ENCODE measurements at places on chromosomes 1 and 21.

GRCh38 chr21:42000908-42001307, 9.3 kb downstream of the ZBTB21 start:
- no peak for DNase-seq

- no peak for DNase-seq
These were observed 90.2 kb downstream of the SPSB1 start for GRCh38 chr1:9382643-9383491.

GRCh38 chr21:34544032-34544496, 32.1 kb upstream of the KCNE1 start:
- no peak for DNase-seq

DNA sequence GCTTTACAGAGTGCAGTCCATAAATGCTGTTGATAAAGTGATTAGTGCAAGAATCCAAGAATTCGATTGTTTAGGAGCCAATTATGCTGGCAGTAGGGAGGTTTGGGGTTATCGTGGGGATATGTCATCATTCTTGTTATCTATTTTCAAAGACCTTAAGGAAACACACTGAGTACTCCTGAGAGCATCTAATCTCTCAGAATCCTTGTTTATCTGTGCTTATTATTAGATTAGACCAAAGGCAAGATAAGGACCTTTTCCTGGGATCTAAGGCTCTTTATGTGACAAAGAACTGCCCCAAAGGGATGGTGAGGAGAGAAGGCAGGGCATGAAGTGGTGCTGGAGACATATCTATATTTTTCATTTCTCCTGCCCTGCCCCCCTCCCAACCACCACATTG, 139.1 kb downstream of the TSEN15 start:
- DNase-seq: no peak

DNA sequence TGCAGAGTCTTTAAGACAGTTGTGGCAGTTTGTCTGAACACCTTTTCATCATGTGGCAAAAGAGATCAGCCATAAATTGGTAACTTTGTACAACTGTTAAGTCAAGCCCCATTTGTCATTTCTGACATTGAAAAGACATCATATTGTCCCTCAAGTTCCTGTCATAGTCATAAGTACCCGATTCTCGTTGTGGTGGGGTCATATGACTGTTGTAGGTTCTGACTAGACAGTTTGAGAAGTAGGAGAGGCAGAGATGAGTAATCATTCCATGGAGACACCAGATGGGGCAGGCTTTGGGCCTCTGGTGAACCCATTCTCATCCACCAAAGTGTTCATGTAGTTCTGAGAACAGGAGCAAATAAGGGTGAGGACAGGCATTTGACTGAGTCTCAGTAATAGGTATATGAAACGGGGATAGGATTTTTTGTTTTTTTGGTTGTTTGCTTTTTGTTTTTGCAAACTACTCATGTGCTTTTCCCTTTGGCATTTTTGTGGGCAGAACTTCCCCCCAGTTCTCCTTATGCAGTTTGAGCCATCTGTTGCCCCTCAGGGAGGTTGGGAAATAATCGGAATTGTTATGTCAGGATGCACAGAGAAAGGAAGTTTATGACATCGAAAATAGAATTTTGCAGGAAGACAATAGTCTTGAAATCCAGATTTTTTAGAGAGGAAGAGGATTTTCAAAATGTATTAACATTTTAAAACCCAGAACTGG, 86.9 kb upstream of the KCNE2 start:
- no peak for DNase-seq

- DNase-seq: no peak
These were observed 5.4 kb upstream of the SIM2 start for GRCh38 chr21:36693489-36694030.

DNA sequence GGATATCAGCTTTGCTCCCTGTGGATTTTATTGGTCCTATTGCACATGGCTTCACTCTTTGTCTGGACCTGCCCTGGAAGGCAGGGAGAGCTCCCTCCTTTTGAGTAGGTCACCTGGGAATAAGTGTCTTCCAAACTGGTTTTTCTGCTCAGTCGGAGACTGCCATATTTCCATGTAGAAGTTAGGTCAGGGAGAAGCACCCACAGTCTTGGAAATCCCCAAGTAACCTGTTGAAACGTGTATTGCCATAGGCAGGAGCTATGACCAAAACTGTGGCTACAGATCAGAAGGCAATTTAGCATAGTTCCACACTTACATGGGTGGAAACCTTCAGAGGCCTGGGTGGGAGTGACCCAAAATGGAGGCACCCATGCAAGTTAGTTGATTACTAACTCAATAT, 3.5 kb upstream of the GNG12 start:
- no peak for DNase-seq

GRCh38 chr1:94542088-94542870, 720 bp upstream of the F3 start:
- no peak for DNase-seq

DNA sequence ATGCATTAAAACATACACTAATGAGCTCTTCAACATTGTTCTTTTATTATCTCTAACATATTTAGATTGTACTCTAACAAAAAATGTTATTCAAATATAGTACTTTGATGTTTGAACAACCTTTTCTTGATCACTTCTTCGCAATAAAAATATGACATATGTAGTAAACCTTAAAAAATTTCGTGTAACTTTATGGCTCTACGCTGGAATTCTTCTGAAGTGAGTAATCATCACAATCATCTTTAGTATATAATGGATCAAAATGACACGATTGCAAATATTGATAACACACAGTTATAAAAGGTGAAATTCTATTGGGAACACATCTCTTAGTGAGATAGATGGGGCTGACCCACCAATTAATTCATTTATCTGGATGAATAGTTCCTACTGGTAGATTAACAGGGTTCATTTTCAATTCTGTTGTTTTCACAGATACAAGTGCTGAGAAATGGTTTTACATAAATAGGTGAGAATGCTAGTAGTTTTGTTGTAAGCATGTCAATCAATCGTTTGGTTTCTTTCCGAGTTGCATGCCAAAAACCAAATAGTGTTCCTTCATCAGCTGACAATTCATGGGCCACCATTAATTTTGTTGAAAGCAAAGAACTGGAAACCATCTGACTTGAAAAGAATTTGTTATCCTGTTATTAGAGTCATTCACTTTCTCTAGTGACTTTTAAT, 1.5 kb upstream of the ZMPSTE24 start:
- DNase-seq: no peak

- no peak for DNase-seq
These were observed 55.4 kb upstream of the TTC39A start for GRCh38 chr1:51385776-51386175.

GRCh38 chr1:232328486-232329102, 301.3 kb downstream of the SIPA1L2 start:
- DNase-seq: no peak

- no peak for DNase-seq
These were observed 21.3 kb downstream of the DUSP10 start for GRCh38 chr1:221720545-221720944.

DNA sequence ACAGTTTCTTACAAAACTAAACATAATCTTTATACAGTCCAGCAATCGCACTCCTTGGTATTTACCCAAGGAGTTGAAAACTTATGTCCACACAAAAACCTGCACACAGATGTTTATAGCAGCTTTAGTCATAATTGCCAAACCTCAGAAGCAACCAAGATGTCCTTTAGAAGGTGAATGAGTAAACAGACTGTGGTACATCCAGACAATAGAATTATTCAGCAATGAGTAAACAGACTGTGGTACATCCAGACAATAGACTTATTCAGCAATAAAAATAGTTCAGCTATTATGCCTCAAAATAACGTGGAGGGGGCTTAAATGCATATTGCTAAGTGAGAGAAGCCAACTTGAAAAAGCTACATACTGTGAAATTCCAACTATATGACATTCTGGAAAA, 87.0 kb upstream of the GALNT2 start:
- DNase-seq: peak; percentile 12

DNA sequence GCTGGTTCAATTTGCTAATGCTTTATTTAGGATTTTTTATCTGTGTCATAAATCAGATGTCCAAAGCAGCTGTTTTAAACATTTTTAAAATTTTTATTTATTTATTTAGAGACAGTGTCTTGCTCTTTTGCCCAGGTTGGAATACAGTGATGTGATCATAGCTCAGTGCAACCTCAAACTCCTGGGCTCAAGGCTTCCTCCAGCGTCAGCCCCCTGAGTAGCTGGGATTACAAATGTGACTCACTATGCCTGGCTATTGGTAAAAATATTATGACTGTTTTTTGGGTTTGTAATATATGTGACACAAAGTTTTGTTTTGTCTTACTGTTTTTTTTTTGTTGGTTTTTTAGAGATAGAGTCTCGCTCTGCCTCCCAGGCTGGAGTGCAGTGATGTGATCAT, 11.8 kb downstream of the ZBED6 start:
- DNase-seq: no peak

- no peak for DNase-seq
These were observed 455 bp downstream of the UCHL5 start for GRCh38 chr1:193058529-193059281.

All from kidney epithelial cell (primary cell).